T follicular helper cell (primary cell): ENCODE measurements at places on chromosomes 11 and 22.

GRCh38 chr11:15768321-15768720 is 588.0 kb downstream of the SOX6 start:
- DNase-seq = no peak

DNA sequence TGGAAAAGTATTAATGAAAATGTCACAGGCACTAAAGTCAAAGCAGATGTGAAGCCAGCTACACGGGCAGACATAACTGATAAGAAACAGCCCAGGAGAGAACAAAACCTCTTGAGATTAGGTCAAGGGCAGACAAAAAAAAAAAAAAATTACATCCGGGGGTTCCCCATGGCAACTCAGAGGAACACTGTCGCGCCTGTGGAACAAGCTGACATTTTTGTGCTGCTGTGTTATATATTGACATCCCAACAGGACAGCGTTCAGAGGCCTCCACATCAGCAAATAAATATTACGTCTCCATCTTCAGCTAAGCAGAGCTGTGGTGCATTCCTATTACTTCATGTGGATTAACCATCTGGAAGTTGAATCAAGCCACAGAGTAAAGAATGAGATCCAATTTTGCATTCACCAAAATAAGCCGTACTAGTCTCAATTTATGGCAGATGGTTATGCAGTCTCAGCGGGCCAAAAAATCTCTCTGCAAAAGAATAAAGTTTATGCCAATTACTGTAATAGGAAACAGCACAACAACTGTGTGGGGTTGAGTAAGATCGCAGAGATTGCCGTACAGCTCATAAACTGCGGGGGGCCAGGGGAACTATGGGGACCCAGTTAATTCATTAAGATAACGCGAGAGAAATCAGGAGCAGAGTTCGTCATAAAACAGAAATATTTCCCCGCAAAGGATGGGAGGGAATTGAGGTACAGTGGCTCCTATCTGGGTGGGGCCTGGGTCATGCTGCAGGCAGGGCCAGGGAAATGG is 41.3 kb upstream of the MN1 start:
- no peak for DNase-seq

GRCh38 chr22:36682811-36683210 is 20.7 kb downstream of the CACNG2 start:
- DNase-seq = no peak

DNA sequence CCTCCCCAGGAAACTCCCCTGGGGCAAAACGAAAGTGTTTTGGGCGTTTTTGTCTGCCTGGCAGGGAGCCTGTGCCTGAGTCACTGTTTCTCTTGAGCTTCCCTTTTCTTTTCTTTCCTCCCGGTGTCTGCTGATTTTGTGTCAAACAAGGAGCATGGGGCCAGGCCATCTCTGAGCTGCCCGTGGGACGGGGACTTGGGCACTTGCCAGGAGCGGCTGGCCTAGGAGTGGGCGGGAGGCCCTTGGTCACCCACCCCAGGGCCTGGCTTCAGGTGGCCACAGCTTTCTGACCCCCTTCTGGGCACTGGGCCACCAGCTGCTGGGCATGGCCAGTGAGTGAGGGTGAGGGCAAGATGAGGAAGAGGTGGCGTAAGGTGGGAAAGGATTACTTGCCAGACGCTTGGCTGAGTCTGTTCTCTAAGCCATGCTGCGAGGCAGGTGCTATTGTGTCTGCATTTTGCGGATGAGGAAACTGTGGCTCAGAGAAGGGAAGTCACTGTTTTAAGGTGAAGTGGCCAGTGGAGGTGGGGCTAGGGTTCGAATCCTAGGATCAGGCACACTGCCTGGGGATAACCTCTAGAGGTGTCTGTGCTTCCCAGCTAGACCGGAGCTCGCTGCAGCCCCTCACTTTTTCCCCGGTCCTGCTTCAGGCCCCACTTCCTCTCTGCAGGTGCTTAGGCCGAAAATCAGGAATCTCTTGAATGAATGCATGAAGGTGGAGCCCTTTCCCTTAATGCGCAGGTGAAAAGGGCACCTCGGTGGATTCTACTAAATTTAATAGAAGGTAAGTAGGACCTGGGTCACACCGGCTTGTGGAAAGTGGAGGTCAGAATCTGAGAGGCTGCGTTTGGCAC is 7.8 kb upstream of the NFAM1 start:
- no peak for DNase-seq

GRCh38 chr11:110100476-110101240 is 7.5 kb downstream of the ZC3H12C start:
- no peak for DNase-seq

GRCh38 chr22:21714059-21714770 is 21.4 kb downstream of the YPEL1 start:
- no peak for DNase-seq

DNA sequence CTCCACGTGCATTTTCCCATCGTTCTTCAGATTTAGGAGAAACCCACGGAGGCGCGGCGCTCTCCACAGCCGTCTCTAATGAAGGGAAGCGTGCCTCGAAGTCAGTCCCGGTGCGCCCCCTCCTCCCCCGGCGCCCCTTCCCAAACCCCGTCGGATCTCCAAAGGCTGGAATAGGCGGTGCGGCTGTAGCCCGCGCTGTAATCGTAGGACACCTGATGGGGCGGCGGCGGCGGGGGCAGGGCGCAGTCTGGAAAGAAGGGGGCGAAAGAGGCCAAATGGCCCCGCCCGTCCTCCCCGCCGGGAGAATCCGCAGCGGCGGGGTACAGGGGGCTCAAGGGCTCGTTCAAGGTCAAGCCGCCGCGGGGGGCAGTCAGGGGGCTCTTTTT is 1.3 kb downstream of the FAM181B start:
- DNase-seq = no peak

GRCh38 chr22:37564111-37564711 is 3.9 kb downstream of the CDC42EP1 start:
- DNase-seq = no peak
